ENCODE measurements at places on chromosomes 6 and 20.

- DNase-seq: no peak
Observed at GRCh38 chr20:24497851-24498250, 28.4 kb downstream of the SYNDIG1 start.

- peak; percentile 73 for DNase-seq
Observed at GRCh38 chr20:50286609-50287008, 96.0 kb downstream of the CEBPB start.

DNA sequence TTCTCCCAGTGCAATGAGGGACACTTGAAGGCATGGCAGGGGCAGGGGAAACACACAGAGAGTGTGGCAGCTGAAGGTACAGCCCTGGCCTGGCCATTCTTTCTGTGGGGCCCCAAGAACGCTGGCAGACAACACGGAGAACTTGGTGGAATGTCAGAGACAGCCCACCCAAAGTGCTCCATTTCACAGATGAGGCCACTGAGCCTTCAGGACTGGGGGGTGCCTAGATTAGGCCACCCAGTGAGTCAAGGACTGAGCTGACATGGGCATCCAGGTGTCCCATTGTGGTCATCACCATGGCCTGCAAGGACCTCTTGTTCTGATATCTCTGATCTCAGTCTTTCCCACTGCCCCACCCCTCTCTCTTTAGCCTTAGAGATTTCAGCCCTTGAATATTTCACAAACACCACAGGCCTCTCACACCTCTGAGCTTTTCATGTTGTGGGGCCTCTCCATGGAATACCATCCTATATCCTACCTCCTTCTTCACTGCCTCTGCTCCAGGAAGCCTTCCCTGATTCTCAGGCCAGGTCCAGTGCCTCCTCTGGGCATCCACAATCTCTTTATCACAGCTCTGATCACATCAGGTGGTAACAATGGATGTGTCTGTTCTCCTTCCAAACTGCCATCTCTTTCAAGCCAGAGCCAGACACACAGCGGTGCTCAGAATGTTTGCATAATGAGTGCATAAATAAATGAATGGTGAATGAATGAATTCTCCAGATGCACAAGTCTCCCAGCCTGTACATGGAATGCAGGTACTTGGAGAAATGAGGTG is 2.0 kb upstream of the RSPO4 start:
- no peak for DNase-seq

DNA sequence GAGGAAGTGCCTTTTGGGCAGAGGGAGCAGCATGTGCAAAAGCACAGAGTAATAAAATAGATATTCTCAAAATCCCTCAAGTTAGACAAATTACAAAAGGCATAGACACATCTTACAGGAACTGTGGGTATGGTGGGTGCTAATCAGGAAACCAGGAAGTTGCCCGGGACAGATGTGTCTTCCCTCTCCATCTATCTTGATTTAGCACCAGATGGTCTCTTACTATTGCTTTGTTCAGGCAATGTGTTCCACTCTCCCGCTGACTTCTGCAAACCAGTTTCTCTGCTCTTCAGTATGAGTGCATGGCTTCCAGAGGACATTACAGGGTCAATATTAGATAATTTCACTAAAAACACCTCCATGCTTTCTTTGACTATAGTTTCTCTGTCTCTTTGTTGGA is 13.2 kb downstream of the CITED2 start:
- DNase-seq: no peak
